ENCODE measurements at places on chromosomes 3 and 15.

- DNase-seq, result no peak
Observed at GRCh38 chr3:77171026-77171425, 131.1 kb downstream of the ROBO2 start.

GRCh38 chr15:31021067-31021665 is 29.7 kb upstream of the MTMR10 start:
- DNase-seq, result no peak

GRCh38 chr3:23865595-23866396 is 51.0 kb downstream of the NKIRAS1 start:
- DNase-seq, result no peak

GRCh38 chr3:39752019-39752637 is 57.3 kb upstream of the MYRIP start:
- DNase-seq, result no peak

DNA sequence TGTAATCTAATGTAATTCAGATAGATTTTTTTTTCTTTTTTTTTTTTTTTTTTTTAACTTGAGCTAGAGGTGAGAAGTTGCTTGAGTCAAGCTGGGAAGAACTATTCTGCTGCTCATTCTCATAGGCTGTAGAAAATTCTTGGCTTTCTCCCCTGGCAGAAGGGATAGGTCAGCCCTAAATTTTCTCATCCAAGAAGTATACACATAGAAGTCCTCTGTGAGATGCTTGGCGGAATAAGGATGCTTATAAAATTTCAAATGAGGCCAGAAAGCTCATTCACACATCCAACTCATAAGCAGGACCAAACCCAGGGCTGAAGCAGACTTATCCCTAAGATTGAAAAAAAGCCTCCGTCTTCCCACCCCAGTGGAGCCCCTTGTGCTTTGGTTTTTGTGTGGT is 572.5 kb downstream of the SQOR start:
- DNase-seq, result no peak

DNA sequence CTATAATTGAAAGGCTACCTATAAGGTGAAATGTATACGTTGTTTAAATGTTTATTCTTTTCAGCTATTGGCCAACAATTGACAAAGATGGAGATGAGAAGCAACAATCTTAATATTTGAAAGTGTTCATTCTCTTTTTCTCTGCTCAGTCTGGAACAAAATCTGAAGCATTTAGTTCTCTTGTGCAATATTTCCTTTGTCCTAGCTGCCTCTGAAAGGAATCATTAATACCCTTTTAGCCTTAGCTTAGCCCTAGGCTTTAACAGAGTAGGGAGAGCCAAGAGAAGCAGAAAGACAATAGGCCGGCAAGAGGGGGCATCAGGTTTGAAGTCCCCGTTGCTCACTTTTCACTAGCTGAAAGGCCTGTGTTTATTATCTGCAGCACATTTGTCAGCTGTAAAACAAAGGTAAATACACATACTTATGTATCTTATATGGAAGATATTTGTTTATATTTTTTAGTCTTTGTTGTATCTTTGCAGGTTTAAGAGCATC is 422.5 kb upstream of the SEMA6D start:
- DNase-seq, result no peak
